ENCODE measurements at places on chromosomes 16 and 17.
A peak's percentile ranks its signal among the peaks of the same experiment; 100 is the strongest.

DNA sequence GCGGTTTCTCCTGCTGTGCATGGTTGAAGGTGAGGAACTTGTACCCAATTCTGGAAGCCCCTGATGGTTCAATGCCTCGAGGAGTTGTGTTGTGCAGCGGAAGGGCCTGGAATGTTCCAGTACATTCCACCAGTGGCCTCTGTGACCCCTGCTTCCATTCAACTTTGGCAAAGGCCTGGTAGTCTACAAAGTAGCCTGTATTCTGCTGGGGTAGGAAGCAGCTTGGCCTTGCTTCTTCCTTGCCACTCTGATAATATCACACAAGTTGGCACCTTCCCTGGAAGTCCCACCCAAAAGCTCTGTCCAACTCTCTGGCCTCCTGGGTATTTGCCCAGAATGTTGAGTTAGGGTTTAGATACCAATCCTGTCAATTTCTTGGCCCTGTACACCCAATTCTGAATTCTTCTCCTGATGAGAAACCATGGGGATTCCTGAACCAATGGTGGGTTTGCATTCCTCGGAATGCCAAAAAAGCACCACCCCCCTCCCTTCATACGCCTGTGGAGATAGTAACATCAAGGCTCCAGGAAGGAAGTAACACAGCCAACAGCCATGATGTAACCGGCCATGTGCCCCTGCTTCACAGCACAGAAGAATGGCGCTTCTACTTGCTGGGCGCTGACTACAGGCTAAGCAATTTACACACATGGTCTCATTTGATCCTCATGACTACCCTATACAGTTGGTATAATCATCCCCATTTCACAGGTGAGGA lies 11.8 kb upstream of the FAM117A start:
- DNase-seq: no peak

DNA sequence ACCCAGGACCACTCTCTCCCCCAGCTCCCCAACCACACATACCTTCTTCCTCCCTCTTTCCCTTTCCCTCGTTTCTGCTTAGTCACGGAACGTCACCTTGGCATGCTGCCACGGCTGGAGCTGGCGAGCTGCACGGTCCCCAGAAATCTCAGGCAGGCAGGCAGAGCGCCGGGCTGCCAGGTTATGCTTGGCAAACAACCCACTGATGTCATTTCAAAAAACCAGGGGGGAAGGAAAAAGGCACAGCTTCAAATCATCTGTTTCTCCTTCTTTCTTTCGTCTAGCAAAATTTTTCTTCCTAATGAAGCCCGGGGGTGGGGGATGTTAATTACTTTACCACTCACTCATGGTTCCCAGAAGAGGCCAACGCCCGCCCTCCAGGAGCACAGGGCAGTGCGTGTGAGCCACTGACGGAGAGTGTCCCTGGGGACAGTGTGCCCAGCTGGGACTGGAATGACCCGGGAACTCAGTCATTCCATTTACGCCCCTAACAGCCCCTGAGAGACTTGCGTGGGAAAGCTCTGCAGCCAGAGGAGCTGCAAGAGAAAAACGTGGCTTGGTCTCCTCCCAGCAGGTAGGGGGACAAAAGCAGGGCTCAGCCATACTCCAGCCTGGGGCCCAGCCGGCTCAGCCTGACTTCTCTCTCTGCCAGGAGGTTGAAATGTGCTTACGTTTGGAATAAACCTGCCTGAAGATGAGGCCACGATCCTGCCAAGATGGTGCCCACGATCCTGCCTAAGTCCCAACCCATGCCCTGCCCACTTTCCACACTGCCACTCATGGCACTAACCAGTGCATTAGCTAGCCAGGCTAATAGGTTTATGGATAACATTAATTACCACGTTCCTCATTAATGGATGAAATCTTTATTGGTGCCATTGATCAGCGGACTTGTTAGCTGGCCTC lies 198.9 kb downstream of the ZFHX3 start:
- DNase-seq: no peak

DNA sequence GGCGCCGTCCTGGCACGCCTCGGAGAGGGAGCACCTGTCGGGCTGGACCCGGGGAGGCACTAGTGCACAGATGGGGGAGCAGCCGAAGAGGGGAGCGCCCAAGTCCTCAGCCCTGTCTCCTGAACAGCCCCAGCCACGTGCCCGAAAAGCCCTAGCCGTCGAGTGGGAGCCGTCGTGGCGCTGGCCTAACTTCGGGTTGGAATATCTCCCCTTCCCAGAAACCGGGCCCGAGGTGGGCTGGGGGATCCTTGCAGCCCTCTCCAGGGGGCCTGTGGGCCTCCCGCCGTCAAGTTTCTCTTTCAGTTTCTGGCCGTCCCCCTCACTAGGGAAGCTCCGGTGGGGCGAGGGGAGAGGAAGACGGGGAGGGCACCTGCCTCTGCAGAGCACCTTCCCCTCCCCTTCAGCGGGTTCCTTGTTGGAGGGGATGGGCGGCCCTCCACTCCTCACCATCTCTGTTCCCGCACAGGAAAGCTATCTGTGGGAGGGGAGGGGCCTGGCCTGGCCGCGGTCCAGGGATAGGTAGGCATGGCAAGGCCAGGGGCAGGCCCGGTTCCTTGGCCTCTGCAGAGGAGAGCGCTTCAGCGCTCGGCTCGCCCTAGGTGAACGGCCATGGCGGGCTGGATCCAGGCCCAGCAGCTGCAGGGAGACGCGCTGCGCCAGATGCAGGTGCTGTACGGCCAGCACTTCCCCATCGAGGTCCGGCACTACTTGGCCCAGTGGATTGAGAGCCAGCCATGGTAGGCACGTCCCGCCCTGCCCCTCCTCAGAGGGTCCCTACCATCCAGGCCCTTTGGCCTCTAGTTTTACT lies 709 bp downstream of the STAT5A start:
- peak; percentile 52 for DNase-seq

DNA sequence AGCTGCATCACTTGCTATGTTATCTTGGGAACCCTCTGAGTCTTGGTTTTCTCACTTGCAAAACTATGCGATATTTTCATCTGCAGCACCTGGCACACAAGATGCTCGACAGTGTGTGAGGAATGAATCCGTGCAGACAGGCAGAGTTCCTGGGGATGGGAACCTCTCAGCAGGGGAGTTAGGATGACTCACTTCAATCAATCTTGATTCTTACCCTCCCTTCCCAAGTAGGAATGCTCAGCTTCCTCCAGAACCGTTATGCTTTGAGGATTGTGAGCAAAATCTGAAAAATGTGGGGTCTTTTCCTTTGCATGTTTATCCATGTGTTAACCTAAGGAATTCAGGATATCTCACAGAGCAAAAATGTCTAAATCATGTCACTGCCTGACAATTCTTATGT lies 68.9 kb upstream of the HNF1B start:
- DNase-seq: no peak

- no peak for DNase-seq
These were observed 121.7 kb downstream of the MYO1D start for GRCh38 chr17:32755045-32755805.

DNA sequence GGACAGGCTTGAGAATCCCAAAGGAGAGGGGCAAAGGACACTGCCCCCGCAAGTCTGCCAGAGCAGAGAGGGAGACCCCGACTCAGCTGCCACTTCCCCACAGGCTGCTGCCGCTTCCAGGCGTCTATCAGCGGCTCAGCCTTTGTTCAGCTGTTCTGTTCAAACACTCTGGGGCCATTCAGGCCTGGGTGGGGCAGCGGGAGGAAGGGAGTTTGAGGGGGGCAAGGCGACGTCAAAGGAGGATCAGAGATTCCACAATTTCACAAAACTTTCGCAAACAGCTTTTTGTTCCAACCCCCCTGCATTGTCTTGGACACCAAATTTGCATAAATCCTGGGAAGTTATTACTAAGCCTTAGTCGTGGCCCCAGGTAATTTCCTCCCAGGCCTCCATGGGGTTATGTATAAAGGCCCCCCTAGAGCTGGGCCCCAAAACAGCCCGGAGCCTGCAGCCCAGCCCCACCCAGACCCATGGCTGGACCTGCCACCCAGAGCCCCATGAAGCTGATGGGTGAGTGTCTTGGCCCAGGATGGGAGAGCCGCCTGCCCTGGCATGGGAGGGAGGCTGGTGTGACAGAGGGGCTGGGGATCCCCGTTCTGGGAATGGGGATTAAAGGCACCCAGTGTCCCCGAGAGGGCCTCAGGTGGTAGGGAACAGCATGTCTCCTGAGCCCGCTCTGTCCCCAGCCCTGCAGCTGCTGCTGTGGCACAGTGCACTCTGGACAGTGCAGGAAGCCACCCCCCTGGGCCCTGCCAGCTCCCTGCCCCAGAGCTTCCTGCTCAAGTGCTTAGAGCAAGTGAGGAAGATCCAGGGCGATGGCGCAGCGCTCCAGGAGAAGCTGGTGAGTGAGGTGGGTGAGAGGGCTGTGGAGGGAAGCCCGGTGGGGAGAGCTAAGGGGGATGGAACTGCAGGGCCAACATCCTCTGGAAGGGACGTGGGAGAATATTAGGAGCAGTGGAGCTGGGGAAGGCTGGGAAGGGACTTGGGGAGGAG lies at the start of gene CSF3:
Gene CSF3 (plus strand): TSS at position 436 of the 993 bp plus-strand sequence. CDS start 35 bp downstream, at position 471.
- no peak for DNase-seq

GRCh38 chr17:69286257-69286656 lies 40.7 kb downstream of the ABCA5 start:
- DNase-seq: no peak

- DNase-seq: no peak
These were observed 143.3 kb upstream of the ANKFN1 start for GRCh38 chr17:56009795-56010651.

- DNase-seq: peak; percentile 24
These were observed 20.7 kb downstream of the LGALS9 start for GRCh38 chr17:27651411-27652345.

- peak; percentile 55 for DNase-seq
These were observed 31.2 kb downstream of the CTU2 start for GRCh38 chr16:88737298-88738150.

DNA sequence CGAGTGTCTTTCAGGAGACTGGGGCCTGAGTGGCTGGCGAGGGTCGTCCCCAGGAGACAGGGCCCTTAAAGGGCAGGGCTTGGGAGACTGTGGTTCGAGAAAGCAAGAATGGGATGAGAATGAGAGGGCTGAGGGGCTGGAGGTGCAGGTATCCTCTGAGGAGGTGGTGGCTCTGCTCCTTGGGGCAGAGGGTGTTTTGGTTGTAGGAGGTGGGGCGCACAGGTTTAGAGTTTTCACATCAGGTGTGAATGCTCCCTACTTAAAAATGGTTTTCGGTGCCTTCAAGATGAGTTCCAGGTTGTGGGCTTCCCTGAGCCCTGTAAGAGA lies 430 bp downstream of the BCAS3 start:
- DNase-seq: no peak

DNA sequence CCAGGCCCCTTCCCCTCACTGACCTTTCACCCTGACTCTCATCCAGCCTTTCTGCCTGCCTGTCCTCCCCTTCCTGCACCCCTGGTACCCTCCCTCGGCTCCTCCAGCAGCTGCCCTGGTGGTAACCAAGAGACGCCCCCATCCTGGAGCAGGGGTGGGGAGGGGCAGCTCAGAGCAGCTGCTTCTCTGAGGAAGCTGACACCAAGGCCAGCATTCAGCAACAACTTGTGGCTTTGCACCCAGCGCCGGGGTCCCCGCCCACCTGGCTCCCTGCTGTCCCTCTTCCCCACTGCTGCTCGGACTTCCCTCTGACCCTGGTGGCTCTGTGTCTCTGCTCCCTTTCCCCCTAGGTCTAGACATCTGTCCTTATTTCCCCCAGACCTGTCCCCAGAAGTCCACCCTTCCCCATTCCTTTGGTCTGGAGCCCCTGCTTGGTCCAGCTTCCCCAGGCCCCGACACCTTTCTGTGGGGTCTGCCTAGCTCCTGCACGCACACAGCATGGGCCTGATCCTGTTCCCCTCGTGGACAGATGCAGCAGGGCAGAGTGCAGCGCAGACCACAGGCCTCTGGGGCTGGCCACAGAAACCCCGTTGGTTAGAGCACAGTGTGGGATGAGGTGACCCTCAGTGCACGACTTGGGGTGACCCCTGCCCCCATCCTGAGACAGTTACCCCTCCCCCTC lies 1.2 kb upstream of the ATP2A1 start:
- no peak for DNase-seq

DNA sequence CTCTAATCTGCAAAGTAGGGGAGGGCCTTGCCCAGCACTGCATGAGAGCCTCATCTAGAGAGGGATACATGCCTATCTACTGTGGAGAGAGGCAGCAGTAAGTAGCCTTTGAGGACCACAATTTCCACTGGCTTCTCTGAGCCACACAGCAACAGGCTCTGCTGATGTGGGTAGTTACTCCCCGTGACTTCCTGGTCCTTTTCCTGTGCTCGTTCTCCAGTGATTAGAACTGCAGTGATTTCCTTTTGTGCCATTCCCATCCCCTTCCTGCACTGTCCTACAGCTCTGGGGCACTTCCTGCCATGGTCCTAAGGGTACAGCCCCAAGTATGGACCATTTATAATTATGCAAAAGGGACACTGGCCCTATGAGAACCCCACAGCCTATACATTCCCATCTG lies 3.0 kb downstream of the PLSCR3 start:
- DNase-seq: no peak

DNA sequence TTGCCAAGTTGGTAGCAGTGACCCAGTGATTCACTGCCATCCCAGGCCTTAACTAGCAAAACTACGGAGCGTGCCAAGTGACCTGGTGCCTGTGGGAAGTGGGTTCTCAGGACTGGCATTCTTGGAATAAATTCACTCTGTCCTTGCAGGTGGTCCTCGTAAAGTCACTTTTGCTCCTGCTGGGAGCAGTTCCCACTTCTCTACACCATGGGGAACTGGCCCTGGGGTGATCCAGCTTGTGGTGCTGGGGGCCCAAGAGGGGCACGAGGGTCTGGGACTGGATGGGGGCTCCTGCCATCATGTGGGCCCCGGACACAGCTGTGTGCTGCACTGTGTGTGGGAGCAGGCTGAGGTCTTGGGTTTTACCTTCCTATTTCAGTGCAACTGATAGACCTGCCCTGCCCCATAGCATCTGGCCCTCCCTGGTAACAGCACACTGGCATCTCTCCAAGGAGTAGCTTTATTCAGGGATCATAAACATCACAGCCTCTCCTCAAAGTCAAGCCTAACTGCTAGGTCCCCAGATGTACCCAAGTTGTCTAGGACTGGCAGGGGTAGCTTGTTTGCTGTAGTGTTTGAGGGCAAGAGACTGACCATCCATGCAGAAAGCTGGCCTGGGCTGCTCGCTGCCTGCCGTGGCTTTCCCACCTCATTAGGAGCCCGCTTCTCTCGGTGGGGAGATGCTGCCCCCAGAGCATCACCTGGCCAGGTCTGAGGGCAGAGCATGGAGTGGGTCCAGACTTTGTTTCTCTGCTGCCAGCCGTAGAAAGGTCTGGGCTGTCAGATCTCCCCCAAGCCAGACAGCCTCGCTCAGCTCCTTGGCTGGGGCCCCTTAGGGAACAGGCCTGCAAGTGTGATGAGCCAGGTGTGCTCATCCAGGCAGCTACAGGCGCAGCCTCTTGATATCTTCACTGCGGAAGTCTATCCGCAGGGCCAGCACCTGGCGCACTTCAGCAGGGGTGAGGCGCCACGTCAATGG lies 26.0 kb downstream of the FCSK start:
- DNase-seq: no peak

GRCh38 chr17:57720386-57721035 lies 24.6 kb downstream of the CCDC182 start:
- no peak for DNase-seq

- DNase-seq: no peak
These were observed 9.0 kb downstream of the ATAD5 start for GRCh38 chr17:30840771-30841170.

Data from stimulated activated CD8-positive, alpha-beta memory T cell treated with anti-CD3 and anti-CD28 coated beads, Interleukin-4, amount 100 ng/mL, for 4 hours (primary cell).